ENCODE measurements at places on chromosomes 7 and 10.

DNA sequence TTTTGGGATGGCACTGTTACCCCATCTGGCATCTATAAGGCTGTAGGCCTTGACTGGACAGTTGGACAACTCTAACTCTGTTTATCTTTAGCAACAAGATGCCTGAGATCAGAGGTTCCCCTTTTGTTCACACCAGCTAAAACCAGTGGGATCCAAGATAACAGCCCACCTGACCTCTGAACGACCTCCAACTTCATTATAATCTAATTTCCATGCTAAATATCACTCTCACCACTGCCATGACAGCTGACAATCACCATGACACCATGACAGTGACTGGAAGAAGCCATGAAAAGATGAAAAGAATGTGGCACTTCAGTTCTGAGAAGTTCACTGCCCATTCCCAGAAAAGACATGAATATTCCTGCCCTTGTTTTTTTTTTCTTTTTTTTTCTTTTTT lies 281.4 kb upstream of the TAC1 start:
- no peak for DNase-seq

GRCh38 chr10:75398692-75399460 lies 2.7 kb downstream of the ZNF503 start:
- no peak for DNase-seq

- DNase-seq = no peak
These were observed 33.2 kb downstream of the UBN2 start for GRCh38 chr7:139264220-139264619.

- DNase-seq = peak; percentile 15
These were observed 11.9 kb upstream of the OPALIN start for GRCh38 chr10:96370584-96371157.

- DNase-seq = no peak
These were observed 43.3 kb upstream of the NPTX2 start for GRCh38 chr7:98573816-98574215.

GRCh38 chr7:18721429-18721828 lies 225.9 kb downstream of the HDAC9 start:
- DNase-seq = no peak

GRCh38 chr7:26574476-26574875 lies 282.8 kb downstream of the SNX10 start:
- DNase-seq = no peak

GRCh38 chr7:20193242-20193777 lies 23.9 kb downstream of the MACC1 start:
- DNase-seq = no peak

DNA sequence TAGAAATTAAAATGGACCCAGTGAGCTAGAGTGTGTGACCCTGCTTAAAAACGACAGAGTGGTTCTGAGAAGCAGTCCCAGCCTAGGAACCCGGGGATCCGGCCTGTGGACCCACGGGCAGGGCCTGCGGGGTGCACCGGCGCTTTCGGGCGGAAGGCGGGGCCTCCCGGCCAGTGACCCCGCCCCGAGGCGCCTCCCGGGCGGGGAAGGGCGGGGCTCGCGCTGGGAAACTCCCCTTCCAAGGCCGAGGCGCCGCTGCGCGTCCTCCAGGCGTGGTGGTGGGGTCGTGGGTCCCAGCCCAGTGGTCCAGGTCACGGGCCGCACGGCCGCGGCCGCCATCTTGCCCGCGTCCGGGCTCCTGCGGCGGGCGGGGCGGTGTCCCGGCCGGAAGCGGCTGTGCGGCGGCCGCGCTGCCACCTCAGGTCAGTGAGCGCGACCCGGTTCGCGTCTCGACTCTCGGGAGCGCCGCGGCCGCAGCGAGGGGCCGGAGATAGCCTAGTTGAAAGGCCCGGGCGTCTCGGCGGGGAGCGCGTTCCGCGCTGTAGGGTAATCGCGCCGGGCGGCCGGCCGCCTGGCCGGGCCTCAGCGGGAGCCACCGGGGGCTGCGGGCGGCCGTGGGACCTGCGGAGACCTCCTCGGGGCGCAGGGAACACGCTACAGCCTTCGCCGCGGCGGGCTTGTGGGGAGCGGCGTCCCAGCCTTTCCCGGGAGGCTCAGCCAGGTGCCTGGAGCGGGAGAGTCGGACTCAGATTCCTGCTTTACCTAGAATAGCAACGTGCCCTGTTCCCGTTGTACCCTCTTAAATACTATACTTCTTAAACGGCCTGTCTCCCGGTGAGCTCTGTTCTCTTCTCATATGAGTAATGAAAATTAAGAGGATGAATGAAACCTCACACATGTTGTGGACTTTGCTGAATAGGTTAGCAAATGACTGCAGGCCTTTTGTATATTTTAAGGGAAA lies at the start of gene MIOS:
Gene MIOS, plus strand, starts transcription at position 234 of the 961 bp plus-strand sequence. CDS start 5,592 bp downstream, outside the sequence.
- DNase-seq = no peak

GRCh38 chr10:70376436-70377378 lies 5.7 kb downstream of the LRRC20 start:
- DNase-seq = no peak

GRCh38 chr10:121245754-121246153 lies 352.5 kb downstream of the FGFR2 start:
- no peak for DNase-seq

GRCh38 chr7:50369143-50370026 lies 64.9 kb downstream of the IKZF1 start:
- no peak for DNase-seq

DNA sequence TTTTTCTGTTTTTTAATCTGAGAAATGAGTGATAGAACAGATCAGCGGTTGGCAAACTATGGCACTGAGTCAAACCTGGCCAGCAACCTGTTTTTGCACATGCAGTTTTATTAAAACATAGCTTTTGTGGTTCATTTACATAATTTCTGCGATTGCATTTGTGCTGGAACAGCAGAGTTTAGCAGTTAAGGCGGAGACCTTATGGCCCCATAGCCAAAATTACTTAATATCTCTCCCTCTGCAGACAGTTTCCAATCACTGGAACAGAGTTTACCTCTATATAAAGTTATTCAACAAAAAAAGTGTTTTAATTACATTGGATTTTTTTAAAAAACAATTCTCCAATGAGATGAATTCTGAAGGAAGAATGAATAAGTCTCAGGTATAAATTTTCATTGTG lies 212.1 kb downstream of the DGKB start:
- no peak for DNase-seq

- DNase-seq = no peak
These were observed 30.9 kb upstream of the ITGB8 start for GRCh38 chr7:20299647-20300312.

DNA sequence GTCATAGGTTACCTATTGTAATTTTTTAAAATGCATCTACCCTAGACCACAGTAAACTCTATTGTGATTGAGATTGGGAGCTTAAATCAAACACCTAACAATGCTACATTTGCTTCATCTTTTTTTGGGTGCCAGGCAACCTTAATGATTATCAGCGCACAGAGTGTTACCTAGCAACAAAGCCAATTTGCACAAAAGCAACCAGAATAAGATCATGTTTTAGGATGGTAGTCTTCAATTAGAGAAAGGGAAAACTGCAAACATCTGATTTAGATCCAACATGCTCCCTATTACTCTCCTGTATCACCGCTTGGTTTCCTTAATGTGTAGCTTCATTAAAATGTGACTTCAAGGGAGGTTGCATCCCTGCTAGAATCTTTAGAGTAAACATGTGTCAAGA lies 226.9 kb downstream of the ABCA13 start:
- no peak for DNase-seq

GRCh38 chr7:90771281-90771680 lies 175.2 kb downstream of the CDK14 start:
- no peak for DNase-seq

- no peak for DNase-seq
These were observed 36.0 kb upstream of the DLD start for GRCh38 chr7:107854989-107855388.

DNA sequence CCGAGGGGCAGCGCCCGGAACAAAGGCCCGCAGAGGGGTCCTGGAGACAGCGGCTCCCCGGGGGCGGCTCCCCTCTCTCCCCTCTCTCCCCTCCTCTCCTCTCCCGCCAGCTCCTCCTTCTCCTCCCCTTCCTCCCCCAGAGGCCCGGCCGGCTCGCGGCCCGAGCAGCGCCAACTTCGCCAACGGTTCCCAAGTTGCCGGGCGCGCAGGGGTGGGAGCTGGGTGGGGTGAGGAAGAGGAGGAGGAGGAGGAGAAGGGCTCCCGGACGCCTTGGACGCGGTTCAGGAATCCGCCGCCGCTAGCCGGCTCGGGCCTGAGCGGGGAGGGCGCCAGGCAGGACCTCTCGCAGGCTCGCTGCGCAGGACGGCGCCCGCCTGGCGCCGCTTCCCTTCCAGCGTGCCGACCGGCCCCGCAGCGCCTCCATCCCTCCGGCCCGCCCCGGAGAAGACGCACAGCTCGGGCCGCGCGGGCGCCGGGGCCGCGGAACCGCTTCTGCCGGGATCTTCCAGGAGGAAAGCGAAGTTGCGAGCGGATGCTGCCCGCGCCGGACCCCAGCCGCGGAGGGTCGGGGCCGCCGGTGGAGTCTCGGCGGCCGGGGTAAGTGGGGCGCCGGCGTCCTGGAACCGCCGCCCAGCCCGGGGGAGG lies at the start of gene CHST3:
Gene CHST3, plus strand, starts transcription at position 298 of the 645 bp plus-strand sequence. CDS start 41,448 bp downstream, outside the sequence.
- no peak for DNase-seq

- no peak for DNase-seq
These were observed 4.6 kb downstream of the EMX2 start for GRCh38 chr10:117547016-117547715.

GRCh38 chr10:94683214-94684054 lies at the start of gene CYP2C18:
Gene CYP2C18 (plus strand): TSS chr10:94683729. CDS start chr10:94683820, 91 bp downstream.
- DNase-seq = no peak
